ENCODE measurements at places on chromosomes 11 and 22.

- DNase-seq = no peak
These were observed 34.2 kb upstream of the HORMAD2 start for GRCh38 chr22:30045901-30046715.

- no peak for DNase-seq
These were observed 25.9 kb upstream of the TP53I11 start for GRCh38 chr11:44976576-44976975.

DNA sequence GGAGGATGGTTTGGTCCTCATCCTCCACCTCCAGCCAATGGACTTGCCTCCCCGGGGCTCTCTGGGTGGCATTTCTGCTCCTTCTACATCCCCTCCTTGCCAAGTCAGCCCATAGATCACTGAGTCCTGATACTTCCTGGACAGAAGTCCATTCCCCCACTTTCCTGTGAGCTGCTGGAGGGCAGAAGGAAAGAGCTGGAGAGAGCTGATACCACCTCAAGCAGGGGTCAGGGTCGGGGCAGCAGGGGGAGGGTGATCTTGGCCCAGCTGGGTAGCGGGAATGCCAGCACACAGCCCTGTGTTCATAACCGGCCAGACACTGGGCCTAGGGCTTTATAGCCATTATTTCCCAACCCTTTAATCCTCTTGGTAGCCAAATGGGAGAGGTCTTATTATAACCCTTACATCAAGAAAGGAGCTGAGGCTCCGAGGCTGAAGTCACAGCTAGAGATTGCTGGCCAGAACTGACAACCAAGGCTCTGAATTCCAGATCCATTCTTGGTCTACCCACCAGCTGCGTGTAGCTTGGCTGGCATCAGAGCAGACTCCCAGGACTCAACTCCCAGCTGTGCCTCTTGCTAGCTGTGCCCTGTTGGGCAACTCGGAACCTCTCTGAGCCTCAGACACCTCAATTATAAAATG is 39.9 kb downstream of the CD6 start:
- no peak for DNase-seq

DNA sequence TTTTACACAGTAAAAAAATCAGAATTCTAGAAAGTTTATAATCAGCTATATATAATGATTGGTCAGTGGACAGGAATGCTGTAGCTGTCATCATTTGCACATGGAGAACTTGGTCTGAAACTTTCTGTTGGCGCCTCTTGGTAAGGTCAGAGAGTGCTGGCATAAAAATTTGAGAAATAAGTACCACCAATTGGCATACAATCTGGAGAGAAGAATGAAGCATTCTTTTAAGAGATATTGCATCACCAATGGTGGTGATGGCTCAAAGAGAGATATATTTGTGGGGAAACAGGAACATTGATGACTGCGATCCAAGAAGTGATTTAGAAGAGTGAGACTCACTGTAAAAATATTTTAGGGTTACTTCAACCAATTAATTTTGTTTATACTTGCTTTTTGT is 19.8 kb upstream of the OOSP1 start:
- no peak for DNase-seq

- no peak for DNase-seq
These were observed 24.1 kb upstream of the FAM181B start for GRCh38 chr11:82757660-82758357.

- DNase-seq = no peak
These were observed 88.1 kb downstream of the RRAS2 start for GRCh38 chr11:14270690-14271542.

DNA sequence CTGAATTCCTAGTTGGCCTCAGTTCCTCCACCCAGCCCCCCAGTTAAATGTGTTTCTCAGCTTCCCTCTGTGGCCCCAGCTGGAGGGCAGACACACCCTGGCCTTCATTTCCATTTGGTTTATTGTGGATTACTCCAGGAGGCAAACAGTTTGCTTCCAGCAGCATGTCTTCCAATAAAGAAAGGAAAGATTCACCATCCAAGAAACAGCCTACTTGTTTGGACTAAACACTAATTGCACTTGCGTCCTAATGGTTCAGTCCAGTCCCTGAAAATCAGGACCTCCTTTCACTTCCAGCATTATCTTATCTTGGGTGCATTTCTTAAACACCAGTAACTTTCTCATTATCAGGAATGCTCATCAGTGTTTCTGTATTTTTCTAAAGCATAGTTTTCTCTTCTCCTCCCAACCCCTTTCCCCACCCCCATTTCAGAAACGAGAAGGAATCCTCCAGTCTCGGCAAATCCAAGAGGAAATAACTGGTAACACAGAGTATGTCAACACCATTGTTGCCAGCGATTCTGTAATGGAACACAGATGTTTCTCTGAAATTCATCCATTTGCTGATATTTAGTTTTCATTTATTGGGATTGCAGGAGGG is 130.9 kb downstream of the PARVA start:
- no peak for DNase-seq

- DNase-seq = no peak
These were observed 2.3 kb upstream of the FXYD2 start for GRCh38 chr11:117826832-117827231.

GRCh38 chr11:131544591-131544990 is 174.2 kb downstream of the NTM start:
- peak; percentile 47 for DNase-seq

DNA sequence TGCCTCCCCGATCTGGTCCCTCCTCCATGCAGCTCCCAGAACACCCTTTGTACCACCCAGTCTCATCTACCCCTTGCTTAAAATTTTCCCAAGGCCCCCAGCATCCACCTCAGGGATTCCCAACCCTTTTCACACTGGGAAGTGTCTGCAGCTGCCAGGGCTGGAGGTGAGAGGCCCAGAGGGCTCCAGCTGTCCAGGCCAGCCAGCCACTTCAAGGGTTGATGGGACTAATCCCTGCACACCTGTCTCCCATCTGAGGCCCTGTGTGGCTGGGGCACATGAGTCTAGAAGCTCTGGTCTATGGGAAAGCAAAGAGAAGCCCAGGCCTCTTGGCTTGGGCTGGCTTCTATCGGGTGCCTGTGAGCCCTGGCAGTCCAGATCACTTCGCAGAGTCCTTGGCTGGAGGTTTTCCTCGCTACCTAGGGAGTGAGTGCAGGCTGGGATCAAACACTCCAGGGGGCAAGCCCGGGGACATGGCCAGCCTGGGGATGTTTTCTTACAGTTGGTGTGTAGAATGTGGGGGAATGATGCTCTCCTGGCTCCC is 41.1 kb upstream of the TPBGL start:
- no peak for DNase-seq

DNA sequence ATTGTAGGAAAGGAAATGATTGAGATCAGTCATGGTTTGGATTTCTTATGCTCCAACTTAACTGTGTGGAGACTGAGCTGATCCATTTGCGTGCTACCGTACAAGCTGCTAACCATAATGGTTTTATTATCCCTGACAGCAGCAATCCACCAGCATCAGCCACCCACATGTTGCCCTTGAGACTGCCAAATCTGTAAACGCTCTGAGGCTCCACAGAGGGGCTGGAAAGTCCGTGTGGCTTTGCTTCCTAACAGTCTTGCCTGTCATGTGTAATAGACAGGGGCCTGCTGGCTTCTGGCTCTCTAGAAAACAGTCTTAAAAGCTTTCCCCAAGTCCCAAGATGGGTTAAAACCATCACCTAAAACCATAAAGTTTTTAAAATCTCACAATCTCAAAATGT is 30.1 kb downstream of the ATG16L2 start:
- no peak for DNase-seq

DNA sequence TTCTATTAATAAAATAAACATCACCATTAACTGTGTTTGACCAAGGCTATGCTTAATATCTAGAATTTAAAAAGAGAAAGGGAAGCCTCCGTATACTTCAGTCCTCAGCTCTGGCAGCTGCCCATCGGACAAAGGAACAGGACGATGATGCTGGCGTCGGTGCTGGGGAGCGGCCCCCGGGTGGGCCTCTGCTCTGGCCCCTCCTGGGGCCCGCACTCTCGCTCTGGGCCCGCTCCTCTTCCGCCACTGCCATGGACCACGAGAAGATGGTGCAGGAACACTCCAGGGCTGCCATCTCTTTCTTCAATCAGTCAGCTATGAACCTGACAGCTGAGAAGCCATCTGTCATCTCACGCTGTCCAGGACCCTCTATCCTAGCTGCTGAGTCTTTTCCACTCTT is 25.3 kb downstream of the PDHX start:
- DNase-seq = no peak

GRCh38 chr11:100777103-100777502 is 90.0 kb downstream of the ARHGAP42 start:
- no peak for DNase-seq

DNA sequence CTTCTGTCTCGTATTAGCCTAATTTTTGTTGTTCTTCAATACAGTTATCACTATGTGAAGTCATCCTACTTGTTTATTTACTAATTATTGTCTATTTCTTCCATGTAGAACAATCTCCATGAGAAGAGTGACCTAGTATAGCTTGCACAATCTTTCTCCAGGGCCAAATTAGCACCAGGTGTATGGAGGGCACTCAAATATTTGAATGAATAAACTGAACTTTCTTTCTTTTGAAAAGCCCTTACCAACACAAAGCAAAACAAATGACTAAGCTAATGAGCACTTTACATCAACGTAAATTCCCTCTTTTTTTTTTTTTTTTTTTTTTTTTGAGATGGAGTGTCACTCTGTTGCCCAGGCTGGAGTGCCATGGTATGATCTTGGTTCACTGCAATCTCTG is 34.2 kb downstream of the ABTB2 start:
- DNase-seq = no peak

- DNase-seq = no peak
These were observed 351.2 kb downstream of the OPCML start for GRCh38 chr11:133181066-133181465.

DNA sequence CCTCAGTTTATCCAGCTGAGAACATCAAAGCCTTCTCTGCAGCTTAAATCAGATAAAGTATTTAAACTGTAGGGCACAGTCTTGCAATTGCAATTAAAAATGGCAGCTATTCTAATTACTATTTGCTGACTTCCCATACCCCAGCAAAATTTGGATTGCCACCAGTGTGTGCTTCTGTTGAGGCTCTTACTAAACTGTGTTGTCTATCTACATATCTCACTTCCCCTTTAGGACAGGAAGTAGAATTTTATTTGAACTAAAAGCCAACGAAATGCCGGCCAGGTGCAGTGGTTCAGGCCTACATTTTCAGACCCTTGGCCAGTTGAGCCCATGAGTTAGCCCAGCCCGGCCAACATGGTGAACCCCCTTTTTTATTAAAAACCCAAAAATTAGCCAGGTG is 7.1 kb downstream of the SAA4 start:
- DNase-seq = no peak

- DNase-seq = no peak
These were observed 38.7 kb upstream of the ATXN10 start for GRCh38 chr22:45632791-45633515.

DNA sequence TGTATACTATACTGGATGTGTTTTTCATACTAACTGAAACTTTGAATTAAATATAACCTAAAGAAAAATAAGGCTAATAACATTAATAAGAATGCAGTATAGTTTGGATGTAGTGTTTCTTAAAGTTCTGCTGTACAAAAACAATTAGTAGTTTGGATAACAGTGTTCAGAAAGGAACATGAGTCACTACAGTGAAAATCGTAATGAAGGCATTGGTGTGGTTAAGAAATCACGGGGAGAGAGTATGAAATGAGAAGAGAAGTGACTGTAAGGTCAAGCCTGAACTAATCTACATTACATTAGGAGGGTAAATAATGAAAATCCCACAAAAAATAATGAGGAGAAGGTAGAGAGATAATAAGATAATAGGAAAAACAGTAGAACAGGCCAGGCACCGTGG is 726.6 kb upstream of the ARHGAP42 start:
- no peak for DNase-seq

DNA sequence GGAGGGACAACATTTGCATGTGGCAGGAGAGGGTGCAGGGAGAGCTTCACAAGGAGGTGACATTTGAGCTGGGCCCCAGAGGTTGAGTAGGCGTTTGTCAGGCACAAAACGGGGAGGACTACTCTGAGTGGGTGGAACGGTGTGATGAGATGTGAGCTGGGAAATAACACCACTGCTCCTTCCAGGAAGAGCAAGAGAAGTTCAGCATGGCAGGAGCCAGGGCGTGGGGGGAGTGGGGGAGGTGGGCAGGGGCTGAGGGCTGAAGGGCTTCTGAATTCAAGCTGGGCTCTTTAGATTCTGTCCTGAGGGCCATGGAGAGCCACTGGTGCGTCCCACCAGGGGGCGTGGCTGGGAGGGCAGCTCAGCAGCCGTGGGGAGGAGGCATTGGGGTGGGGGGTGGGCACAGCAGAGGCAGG is 54.2 kb downstream of the OTOG start:
- DNase-seq = no peak

- peak; percentile 59 for DNase-seq
These were observed 19.4 kb upstream of the P2RY2 start for GRCh38 chr11:73198677-73199076.

DNA sequence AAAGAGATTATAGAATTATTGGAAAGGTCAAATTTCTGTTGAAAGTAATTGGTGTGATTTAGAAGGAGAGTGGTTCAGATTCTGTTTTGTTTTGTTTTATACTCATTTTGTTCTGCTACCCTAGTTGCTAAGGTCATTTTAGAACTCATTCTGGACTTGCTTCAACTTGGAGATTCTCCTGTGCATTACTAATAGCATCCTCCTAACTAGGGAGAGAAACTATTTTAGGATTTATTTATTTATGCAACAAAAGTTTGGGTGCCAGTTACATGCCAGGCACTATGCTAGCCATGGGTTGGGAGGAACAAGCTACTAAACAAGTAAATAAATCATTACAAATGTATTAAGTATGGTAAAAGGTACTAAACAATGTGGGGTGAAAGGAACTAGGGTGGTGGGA is 84.0 kb downstream of the YAP1 start:
- no peak for DNase-seq

GRCh38 chr11:88174709-88175568 is at the start of gene RAB38:
Gene RAB38 (minus strand): TSS chr11:88175443. CDS start chr11:88175384, 59 bp downstream.
- DNase-seq = peak; percentile 60

- peak; percentile 49 for DNase-seq
These were observed 639 bp downstream of the INCENP start for GRCh38 chr11:62124186-62125113.

DNA sequence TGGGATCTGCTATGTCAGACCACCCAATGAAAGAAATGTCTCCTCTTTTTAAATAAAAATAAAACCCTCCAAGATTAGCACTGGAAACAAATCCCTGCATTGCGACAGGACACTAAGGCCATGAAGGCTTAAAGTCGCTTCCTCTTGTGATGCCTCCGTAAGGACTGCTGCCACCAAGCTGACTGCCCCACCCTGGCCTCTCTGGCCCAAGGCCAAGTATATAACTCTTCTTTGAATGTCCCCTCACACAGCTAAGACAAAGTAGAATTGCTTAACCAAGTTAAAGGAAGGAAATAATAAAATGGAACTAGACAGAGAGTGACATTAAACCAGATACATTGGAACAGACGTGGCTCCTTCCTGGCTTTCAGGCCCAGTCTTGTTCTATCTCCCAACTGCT is 7.5 kb upstream of the NRGN start:
- DNase-seq = no peak

DNA sequence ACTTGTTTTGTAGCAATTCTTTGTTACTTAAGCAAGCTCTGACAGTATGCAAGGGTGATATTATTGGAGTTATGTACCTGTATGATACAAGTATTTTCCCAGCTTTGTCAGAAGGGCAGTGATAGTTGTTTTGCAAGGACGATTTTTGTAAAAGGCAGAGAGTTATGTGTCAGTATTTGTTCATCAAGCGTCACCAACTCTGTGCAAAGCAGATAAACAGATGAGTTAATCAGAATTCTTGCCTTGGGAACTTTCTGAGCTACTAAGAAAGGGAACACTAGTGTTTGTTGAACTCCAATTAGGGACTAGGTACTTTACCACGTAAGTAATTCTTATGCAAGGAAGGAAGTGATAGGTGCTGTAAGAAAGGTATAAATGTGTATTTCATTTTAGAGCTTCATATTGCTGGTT is 1.4 kb downstream of the USP47 start:
- no peak for DNase-seq

GRCh38 chr11:19391652-19392051 is 150.9 kb upstream of the E2F8 start:
- DNase-seq = no peak
